ENCODE measurements at places on chromosomes 3 and 15.

GRCh38 chr3:135059580-135059979, 264.5 kb downstream of the EPHB1 start:
- DNase-seq: no peak

- DNase-seq: peak; percentile 40
Observed at GRCh38 chr3:71022551-71023335, 560.8 kb downstream of the FOXP1 start.

DNA sequence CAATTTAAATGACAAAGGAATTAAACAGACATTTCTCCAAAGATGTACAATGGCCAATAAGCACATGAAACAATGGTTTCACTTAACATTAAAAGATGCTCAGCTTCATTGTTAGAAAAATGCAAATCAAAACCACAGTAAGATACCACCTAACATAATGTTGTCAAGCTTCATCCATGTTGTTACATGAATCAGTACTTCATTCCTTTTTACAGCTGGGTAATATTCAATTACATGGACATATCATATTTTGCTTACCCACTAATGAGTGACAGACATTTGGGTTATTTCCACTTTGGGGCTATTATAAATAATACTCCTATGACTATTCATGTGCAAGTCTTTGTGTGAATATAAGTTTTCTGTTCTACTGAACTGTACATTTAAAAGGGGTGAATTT, 7.8 kb downstream of the SLC41A3 start:
- DNase-seq: no peak

- peak; percentile 85 for DNase-seq
Observed at GRCh38 chr15:76185716-76186115, 125.6 kb downstream of the ETFA start.

GRCh38 chr15:37125143-37125542, 24.8 kb upstream of the MEIS2 start:
- DNase-seq: no peak

DNA sequence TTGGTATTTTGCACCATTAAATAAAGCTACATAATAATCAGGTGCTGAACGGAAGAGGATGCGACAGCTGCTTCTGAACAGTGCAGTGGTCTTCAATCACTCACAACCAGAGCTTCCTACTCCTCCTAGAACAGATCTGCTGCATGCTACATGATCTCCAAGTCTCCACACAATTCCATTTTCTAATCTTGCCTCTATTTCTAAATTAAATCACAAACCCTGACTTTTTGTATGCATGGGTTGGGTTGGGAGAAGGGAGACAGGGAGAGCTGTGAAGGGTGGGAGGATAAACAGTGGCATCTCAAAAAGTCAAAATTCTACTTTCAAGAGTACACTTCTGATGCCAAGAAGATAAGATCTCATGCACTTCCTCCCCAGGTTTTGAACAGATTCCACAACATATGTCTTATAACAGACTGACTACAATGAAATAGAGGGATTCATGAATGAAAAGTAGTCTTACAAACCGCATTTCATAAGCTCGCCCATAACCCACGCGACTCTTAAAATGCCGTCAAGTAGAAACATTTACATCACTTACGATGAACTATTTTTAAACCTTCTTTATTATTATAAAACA, 57.2 kb downstream of the CHSY1 start:
- DNase-seq: no peak

DNA sequence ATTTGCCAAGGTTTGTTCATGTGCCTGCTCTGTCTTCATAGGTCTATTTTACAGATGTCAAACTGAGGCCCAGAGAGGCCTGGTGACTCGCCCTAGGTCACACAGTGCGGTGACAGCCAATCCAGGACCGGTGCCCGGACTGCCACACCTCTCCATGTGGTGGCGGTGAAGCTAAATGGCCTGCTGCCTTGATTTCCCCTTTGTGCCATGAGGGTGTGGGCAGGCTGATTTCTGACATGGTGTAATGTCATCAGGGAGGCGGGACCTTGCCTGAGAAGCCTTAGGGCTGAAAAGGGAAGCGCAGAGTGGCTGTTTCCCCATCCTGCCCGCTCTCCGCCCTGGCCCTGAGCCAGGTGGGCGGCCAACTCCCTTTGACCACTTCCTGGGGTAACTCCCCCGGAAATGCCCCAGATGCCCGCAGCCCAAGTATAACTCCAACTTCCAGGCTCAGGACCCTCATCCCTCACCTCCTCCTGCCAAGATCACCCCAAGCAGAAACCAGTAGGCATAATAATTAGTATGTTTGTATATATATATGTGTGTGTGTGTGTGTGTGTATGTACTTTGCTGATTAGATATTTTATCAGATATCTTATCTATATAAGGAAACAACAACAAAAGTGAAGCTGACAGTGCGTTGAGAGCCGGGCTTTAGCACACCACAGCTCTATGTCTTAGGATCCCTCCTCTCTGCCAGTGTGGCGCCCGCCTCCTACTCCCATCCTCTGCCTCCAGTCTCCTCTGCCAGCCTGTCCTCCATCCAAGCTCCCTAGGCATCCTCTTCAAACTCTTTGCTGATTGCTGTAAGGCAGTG, 63.9 kb downstream of the IQSEC1 start:
- no peak for DNase-seq

Data from HT-29 (cell line).